ENCODE measurements at places on chromosomes 2 and 18.

DNA sequence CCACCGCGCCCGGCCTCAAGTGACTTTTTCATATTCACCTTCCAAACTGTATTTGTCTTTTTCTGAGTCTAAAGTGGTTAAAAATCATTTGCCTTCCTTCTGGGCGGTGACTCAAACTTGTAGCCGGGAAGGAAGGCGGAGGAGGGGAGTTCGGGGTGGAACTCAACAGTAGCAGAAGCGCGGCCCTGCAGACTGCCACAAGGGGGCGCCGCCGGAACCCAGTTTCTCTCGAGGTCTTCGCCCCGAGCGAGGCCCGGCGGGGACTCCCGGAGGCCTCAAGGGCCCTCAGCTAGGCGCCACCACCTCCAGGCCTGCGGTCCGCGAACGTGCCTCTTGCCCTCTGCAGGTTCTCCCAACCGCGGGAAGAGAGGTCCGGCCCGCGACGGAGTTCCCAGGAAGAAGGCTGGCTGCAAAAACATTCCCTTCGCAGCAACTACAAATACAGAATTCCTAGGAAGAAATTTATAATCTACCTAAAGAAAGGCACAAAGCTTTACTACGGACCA, 16.8 kb upstream of the ITM2C start:
- DNase-seq, result no peak

DNA sequence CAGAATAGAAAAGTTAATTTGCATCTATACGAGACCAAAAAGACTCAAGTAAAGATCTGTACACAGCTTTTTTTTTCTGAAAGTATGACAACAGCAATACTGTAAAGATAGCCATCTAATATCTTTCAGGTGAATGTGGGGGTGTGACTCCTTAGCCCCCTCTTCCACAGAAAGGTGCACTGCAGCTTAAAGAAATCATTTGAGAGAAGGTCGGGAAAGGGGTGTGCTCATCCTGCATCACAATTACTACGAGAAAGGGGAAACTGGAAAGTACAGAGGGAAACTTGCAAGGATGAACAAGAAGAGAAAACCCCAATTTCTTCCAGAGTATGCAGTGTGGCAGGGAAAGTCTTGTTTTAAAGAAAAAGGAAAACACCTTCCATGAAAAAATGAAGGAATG, 255.6 kb downstream of the CCDC178 start:
- DNase-seq, result no peak

GRCh38 chr2:236608710-236609109, 39.1 kb downstream of the ACKR3 start:
- no peak for DNase-seq

- peak; percentile 65 for DNase-seq
Measured at GRCh38 chr18:34493099-34493544, 217.0 kb upstream of the DTNA start.

- DNase-seq, result no peak
Measured at GRCh38 chr2:161426455-161426921, 10.4 kb downstream of the TBR1 start.

- no peak for DNase-seq
Measured at GRCh38 chr18:10242936-10243680, 211.3 kb upstream of the APCDD1 start.
